ENCODE measurements at places on chromosomes 5 and 9.

DNA sequence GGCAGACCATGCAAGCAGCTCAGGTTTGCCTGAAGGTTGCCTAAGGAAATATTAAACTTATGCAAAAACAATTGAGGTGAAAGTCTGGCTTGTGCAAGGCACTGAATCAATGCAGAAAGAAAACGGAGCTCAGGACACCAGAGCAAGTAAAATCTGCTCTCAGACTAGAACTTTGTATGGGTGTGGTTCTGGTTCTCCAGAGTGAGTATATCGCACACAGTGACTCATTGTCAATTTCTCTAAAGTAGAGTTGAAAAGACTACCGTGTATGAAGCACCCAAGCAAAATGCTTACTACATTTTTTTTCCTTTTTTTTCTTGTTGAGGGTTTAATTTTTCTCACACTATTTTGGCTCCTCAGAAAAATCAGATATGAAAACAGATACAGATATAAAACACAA is 650.3 kb upstream of the CDH10 start:
- no peak for DNase-seq

DNA sequence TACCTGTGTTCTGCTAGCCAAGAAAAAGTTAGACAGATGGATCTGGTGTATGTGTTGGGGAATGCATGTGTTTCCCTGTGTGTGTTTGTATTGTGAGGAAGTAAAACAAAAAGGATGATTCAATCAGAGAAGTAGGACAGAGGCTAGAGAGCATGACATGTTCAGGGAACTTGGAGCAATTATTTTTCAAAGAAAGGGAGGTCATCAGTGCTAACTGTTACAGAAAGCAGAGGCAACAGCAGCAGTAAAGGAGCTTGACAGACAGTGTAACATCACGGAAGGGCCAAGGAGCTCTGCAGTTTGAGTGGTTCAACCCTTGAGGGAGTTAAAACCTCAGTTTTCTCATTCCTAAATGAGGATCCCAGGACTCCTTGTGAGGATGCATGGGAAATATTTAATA is 13.2 kb downstream of the SPINK1 start:
- no peak for DNase-seq

- DNase-seq, result no peak
Measured at GRCh38 chr5:72472666-72473422, 34.4 kb downstream of the ZNF366 start.

GRCh38 chr5:122112733-122113558 is 16.4 kb upstream of the ZNF474 start:
- no peak for DNase-seq

GRCh38 chr5:103298607-103299188 is 40.1 kb downstream of the MACIR start:
- DNase-seq, result no peak

GRCh38 chr5:146541958-146542849 is 26.2 kb upstream of the GPR151 start:
- DNase-seq, result peak; percentile 51

DNA sequence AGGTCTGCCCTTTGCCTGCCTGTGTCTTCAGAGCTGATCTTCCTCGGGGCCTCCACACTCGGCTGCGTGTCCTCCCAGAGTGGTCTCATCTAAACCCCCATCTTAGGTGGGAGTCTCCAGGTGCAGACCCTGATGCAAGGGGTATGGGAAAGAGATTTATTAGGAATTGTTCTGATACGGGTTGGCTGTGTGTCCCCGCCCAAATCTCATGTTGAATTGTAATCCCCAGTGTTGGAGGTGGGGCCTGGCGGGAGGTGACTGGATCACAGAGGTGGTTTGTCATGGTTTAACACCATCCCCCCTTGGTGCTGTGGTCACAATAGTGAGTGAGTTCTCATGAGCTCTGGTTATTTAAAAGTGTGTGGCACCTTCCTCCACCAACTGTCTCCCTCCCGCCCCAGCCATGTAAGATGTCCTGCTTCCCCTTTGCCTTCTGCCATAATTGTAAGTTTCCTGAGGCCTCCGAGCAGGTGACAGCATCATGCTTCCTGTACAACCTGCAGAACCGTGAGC is 208.4 kb downstream of the AOPEP start:
- no peak for DNase-seq

- no peak for DNase-seq
Measured at GRCh38 chr5:154937186-154937717, 759 bp downstream of the GEMIN5 start.

DNA sequence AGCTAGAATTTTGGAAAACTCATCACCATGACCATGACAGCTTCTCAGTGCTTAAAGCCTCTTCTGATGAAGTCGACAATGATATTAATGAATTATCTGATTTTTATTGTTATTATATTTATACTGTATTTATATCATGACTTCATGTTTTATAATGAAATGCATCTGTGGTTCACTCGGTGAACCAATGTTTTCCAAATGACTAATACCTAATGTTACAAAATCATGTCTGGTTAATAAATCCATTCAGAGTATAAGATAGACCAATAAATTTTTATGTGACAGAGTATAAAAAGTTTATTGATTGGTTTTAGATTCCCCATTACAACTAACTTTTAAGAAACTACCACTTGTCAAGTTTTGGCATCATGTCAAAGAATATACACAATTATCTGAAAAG is 416.5 kb downstream of the MLLT3 start:
- DNase-seq, result no peak

- no peak for DNase-seq
Measured at GRCh38 chr9:78909566-78909965, 612.6 kb downstream of the PSAT1 start.

GRCh38 chr9:12708562-12709298 is 15.5 kb downstream of the TYRP1 start:
- no peak for DNase-seq

DNA sequence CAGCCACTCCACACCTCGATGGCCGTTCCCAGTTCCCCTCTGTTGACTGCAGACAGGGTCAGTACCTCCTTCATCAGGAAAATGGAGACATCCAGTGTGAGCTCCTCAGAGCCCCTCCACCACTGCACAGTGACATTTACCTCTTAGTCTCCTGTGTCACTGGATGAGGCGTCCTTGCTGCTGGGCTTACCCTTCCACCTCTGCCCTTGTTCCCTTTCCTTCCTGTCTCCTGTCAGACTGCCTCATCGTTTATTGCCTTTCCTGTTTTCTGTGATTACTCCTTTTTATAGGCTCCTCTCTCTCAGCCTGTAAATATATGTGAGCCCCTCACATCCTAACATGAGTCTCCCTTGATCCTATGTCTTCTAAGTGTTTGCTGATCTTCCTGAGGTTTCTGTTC is 23.2 kb upstream of the SPTAN1 start:
- DNase-seq, result no peak

GRCh38 chr9:85516976-85517637 is 224.6 kb downstream of the AGTPBP1 start:
- DNase-seq, result no peak

DNA sequence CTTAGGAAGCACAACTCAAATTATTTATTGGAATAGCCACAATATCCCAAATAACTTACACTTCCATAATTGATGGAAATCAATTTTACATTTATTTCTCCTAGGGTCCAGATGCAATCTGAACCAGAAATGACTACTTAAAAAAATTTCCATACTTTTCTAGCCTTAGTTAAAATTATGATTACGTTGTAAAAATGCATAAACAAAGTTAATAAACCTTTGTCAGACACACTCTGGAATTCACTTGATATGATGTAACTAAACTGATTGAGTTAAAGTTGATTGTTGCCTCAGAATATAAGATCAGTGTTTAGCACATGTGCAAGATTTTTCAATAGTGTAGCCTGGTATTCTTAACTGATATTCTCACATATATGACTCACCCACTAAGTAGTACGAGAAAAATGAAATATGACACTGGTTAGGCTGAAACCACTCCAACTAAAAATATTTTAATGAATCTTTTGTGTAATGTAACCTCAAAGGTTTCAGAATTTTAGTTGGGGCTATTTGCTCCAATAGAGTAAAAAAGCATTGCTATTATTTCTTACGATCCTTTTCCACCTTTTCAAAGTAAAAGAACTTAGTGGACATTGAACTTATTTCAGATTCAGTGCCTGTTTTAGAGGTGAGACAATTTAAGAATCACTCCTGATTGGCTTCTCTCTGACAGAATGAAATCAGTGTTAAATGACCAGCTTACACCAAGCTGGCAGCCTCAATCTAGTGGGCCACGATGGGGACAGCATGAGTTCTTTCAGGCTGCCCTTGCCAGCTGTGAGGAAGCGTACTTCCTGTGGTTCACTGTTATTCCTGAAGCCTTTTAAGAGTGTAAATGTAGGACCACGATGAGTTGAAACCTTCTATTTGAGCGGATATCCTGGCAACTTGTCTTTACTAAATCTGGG is 277.2 kb upstream of the CDH9 start:
- DNase-seq, result no peak

DNA sequence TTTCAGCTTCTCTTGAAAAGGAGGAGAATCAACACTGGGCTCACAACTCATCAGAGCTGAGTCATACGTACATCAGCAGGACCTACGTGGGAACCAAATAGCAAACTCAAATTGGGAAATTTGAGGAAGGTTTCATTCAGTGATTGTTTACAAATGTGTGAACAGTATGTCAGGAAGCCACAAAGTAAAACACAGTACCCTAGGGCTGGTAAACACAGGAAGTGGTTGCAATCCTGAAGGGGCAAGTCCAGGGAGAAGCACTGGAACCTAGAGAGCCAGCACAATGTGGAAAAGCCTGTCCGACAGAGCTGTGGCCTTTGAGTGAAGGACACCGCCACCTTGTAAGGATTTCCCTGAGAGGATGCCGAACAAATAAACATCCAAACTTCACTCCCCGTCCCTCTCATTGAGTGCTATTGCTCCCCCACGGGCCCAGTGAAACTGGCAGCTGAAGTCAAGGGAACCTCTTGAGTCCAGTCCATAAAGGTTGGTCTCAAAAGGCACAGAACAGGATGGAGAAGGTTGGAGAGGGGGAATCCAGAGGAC is 26.7 kb upstream of the RICTOR start:
- DNase-seq, result no peak
